GM04503 (cell line): ENCODE measurements at places on chromosomes 12 and 14.
A peak's percentile ranks its signal among the peaks of the same experiment; 100 is the strongest.

GRCh38 chr12:69719336-69720316, 19.0 kb upstream of the RAB3IP start:
- no peak for DNase-seq

GRCh38 chr14:37865719-37866549, 270.5 kb downstream of the TTC6 start:
- DNase-seq: no peak

- no peak for DNase-seq
Observed at GRCh38 chr14:104075530-104076151, 9.9 kb upstream of the ASPG start.

DNA sequence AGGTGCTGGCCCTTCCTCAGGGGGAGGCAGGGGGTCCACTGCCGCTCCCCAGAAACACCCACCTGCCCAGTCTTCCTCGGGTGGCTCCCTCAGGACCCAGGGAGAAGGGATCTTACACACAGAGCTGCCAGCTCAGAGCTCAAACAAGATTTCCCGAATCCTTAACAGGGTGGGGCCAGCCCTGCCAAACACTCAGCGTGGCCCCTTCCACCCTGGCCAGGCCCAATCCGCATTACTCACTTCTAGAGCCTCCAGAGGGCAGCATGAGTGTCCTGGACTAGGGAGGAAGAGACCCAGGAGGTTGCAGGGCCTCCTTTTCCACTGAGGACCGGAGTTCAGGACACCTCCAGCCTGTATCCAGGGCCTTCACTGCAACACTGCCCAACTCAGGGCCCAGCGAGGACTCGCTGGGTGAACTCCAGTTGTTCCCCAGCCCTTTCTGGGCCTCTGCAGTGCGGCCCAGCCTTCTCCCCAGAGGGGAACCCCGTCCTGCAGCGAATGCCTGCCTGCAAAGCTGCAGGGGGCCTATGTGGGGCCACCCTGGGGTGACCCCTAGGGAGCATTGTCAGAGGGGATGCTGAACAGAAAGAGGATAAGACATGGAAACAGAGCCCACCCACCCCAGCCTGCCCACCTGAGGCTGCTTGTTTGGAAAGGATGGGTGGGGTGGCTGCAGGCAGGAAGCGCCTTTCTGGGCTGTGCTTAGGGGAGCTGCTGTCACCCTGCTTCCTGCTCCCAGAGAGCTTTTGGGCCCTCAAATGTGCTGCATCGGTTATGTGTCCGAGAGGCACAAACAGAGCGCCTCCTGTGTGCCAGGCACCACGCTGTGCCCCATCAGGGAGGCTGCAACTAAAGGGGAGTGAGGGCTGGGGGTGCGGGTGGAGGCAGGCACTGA, 43.8 kb downstream of the CCNK start:
- no peak for DNase-seq

- DNase-seq: no peak
Observed at GRCh38 chr14:35121026-35121886, 534 bp downstream of the PPP2R3C start.

DNA sequence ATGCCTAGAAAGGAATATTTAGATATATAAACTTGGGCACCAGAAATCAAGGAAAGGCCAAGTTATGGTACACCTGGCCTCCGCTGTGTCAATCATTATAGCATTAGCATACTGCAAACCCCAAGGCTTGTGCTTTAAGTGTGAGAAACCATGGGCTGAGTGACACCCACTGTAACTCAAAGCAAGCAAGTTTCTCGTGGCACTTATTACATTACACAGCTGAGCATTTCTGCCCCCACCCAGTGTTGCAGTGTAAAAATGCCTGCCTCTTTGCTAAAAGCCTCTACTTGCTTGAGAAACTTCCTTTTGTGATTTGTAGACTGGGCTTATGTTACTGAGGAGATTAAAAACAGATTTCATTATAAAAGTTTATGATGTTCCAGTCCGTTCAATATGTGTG, 122.0 kb downstream of the TGFB3 start:
- DNase-seq: no peak

DNA sequence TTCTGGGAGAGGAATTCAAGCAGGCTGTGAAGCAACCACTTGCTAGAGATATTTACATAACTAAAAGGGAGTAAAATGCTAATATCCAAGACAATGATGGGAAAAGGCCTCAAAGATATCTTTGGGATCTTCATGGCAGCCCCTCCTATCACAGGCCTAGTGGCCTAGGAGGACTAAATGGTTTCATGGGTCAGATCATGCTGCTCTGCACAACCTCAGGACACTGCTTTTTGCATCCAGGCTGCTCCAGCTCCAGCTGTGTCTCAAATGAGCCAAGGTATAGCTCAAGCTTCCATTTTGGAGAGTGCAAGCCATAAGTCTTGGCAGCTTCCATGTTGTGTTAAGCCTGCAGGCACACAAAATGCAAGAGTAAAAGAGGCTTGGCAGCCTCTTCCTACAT, 195.6 kb upstream of the SSTR1 start:
- DNase-seq: no peak

DNA sequence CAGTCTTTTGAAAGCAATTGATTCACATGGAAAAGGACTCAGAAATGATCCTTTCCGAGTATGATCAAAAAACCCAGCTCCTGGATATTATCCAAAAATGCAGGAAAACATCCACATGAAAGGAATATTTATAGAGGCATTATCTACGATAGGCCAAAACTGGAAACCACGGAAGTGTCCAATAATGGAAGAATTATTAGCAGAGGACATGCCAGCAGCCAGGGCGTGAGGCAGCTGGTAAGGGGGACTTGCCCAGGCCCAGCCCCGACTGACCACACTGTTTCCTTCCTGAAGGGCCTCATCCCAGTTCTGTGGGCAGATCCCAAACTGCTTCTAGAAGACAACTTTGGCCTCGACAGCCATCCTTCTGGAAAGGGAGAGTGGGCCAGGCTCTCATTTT, 20.5 kb downstream of the ACTN1 start:
- no peak for DNase-seq

DNA sequence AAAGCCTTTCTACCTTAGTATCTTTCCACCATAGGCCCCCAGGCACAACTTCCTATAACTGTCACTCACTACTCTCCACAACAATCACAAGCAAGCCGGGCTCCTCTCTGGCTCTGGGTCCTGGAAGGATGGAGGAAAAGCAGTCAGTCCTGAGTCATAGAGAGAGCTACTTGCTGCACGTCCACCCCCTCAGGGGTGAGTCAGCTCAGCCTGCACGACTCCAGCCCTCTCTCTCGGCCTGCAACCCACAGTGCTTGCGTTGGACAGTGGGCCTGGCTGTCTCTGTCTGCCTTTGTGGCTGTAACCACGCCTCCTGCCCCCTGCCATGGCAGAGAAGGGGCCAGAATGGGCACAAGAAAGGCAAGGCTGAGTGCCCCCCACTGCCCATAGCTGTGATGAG, 154.1 kb upstream of the FKBP4 start:
- DNase-seq: peak; percentile 89

- DNase-seq: no peak
Observed at GRCh38 chr14:93163564-93163963, 21.1 kb downstream of the MOAP1 start.

DNA sequence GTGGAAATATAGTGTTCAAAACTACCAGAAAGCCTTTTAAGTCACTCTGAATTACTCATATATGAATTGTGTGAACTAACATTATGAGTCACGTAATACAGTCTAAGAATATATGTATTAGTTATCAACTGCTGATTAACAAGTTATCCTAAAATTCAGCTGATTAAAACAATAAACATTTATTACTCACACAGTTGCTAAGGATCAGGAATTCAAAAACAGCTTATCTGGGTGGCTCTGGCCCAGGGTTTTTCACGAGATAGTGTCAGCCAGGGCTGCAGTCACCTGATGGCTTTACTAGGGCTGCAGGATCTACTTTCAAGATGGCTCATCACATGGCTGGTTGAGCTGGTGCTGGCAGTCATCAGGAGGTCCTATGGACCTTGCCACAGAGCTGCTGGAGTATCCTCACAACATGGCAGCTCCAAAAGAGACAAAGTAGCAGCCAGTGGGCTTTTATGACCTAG, 36.5 kb downstream of the CORO1C start:
- no peak for DNase-seq
